ENCODE measurements at places on chromosomes 16 and 17.
A peak's percentile ranks its signal among the peaks of the same experiment; 100 is the strongest.

DNA sequence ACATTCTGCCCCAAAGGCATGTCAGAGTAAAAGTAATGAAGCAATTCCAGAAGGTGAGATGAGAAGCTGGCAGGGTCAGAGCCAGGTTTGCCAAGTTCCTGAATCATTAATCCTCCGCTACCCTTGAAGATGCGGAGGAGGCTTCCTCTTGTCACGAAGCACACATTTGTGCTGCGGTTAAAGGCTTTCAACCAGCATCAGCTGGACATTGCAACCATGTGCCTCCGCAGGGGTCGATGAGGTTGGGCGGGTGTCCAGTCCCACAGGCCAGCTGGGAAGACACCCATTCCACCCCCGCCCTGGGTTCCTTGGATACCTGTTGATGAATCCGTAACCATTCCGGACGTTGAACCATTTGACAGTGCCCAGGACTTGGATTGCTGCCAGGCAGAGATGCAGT, 1.3 kb downstream of the YBX2 start:
- no peak for DNase-seq

DNA sequence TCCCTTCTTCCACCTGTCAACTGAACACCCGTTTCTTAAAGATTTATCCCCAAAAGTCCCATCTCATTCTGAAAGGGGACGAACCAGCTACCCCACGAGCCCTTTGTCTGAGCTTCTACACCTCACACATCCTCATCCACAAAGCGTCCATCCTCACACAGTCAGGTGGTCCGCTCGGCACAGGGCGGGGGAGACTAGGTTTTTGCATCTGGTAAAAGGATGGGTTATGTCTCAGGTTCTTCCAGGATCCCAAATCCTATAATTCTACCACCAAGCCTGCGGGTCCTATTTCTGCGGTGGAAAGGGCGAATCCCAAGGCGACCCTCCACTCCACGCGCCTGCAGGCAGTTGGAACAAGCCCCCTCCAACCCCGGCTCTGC, 458 bp downstream of the GFOD2 start:
- DNase-seq, result no peak

DNA sequence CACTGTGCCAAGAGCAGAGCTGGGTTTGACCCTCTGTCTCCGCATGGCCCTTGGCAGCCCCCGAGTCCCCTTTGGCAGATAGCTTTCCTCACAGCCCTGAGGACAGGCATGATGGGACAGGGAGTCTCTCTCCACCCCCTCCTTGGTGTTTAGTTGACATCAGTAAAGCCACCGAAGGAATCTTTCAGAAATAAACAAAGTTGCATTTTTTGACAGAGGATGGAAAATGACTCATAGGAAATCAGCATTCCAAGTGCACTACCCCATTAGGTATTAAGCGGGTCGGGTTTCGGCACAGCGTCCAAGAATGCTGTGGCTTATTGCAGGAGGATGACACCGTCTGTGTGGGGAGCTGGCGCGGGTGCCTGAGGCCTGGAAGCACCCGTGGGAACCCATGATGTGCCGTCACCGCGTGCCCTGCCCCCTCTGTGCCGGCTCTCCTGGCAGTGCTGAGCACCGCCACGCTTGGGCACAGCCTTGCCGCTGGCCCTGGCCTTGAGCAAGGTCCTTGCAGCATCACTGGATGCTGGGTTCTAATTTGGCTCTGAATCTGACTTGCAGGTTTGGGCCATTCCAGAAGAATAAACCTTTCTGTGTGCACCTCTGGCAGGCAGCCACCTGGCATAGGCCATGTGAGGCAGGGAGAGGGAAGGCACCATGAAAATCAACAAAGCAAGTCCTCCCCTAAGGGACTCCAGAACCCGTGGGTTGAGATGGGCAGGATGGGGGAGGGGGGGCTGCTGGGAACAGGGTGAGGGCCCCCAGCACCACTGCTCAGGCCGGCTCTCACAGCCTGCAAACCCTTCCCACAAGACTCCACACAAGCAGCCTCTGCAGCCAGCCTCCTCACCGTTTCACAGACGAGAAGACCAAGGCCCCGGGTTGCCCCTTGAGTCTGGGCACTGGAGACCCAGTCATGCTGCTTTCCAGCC, 50.5 kb upstream of the ZNF469 start:
- peak; percentile 100 for DNase-seq

- no peak for DNase-seq
Measured at GRCh38 chr17:72604518-72604917, 483.7 kb downstream of the SOX9 start.

- DNase-seq, result no peak
Measured at GRCh38 chr16:50523710-50524109, 24.5 kb upstream of the NKD1 start.

DNA sequence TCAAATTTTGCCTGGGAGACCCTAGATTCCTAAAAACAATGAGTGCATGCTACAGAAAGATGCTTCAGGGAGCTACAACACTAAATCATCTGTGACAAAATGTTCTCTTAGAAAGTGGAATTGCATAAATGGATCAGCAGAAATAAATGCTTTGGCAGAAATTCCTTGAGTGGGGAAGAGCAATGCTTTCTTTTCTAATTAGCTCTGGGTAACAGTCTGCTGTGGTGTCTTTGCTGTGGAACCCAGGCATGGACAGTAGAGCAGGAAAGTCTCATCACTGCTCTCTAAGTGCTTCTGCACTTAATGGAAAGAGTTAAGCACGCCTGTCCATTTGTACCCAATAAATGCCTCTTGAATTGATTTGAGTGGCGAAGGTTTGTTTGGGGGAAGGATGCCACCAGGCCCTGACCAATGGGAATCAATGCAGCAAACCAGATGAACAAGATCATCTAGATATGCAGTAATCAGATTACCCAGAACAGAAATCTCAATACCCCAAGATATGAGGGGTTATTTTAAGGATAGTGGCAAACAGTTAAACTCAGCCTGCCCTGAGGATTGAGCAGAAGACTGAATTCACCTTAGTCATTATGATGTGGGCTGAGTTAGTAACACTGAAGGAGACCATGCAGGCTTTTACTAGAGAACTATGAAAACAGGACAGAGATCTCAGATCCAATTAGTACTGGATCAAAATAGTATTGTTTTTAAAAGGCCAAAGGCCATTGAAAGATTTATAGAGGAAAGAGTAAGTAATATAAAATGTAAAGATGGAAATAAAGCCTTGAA, 13.6 kb downstream of the HLF start:
- DNase-seq, result no peak

DNA sequence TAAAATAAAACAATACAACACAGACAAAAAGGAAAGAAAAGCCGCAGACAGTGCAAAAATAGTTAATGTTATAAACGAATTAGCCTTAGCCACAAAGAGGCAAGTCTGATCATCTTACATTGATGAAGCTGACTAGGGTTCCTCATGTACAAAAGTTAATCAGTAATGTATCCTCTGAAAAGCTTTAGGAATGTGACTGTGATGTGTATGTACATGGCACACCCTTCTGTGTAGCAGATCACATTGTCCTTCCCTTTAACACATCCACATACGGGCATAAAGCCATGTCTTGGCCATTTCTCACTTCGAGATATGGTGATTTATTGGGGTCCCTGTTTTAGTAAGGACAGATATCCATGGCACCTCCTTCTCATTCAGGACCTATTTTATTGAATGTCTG, 1327.5 kb upstream of the CDH8 start:
- no peak for DNase-seq

- peak; percentile 67 for DNase-seq
Measured at GRCh38 chr17:61837175-61838051, 25.9 kb downstream of the BRIP1 start.

GRCh38 chr17:12859520-12859919, 70.2 kb downstream of the ARHGAP44 start:
- DNase-seq, result no peak

GRCh38 chr16:12343913-12344312, 367.4 kb downstream of the SNX29 start:
- no peak for DNase-seq

DNA sequence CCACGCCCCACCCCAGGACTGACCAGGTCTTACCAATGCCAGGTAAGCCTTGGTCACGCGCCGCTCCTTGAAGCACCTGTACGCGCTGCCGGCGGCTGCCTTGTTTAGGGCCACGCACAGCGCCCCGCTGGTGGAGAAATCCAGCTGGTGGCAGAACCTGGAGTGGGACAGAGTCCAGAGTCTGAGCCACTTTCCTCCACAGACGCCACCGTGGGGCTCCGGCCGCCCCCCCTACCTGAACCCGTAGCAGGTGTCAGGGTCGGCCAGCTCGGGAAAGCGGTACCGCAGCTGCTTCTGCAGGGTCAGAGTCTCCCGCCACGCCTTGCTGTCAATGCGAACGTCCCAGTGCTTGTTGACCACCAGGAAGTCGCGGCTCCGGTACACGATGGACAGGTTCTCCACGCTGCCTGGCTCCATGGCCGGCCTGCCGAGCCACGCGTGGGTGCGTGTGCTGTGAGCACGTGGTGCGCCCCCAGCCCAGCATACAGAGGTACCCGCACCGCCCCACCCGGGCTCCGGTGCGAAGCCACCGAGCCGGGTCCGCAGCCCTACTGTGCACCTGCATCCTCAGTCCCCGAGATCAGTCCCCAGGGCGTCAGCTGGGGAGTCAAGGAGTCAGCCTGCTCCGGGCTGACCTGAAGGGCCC, 737 bp downstream of the RPUSD1 start:
- DNase-seq, result no peak

GRCh38 chr16:70656712-70657263, 10.4 kb downstream of the IL34 start:
- no peak for DNase-seq

GRCh38 chr16:24170407-24170806, 85.7 kb upstream of the CACNG3 start:
- no peak for DNase-seq

DNA sequence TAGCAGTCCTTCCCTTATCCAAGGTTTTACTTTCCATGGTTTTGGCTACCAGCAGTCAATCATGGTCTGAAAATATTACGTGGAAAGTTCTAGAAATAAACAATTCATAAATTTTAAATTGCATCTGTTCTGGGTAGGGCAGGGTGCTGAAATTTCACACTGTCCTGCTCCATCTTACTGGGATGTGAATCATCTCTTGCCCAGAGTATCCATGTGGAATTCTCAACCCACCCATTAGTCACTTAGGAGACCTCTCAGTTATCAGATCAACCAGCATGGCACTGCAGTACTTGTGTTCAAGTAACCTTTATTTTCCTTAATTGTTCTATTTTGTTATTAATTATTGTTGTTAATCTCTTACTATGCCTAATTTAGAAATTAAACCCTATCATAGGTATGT, 202.8 kb upstream of the CPHXL start:
- DNase-seq, result peak; percentile 56

DNA sequence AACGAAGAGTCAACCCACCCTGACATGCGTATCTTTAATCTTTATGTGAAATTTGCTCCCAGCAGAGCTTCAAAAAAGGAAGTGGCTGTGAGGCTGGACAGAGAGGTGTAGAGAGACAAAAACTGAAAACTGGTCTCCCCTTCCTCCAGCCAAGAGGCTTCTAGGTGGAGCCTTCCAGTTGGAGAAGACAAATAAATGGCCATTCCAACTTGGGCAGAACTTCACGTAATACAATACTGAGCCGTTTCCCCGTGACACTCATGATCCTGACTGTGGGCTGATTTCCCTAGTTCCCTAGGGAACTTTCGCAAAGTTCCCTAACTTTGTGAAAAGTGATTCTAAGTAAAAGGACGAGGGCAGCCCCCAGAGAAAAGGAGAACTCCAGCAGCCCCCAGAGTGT, 78.8 kb downstream of the ZFHX3 start:
- no peak for DNase-seq

- DNase-seq, result peak; percentile 47
Measured at GRCh38 chr17:82531431-82531881, 11.9 kb downstream of the FOXK2 start.

GRCh38 chr16:1895949-1896675, 22.1 kb downstream of the HS3ST6 start:
- DNase-seq, result no peak

DNA sequence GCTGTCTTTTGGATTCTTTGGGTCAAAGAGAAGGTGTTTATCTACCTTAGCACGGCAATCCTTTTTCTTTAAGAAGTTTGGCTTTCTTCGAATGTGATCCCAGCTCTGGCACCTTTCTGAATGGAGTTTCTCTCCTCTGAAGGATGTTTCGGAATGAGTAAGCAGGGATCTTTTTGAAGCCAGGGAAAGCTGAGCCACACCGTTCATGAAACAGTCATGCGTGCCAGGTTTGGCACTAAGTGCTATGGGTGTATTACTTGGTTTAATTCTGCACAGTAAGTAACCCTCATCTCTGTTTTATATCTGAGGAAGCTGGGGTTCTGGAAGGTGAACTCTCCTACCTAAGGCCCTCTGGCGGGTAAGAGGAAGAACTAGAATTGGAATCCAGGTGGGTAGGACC, 234.5 kb downstream of the NTN1 start:
- no peak for DNase-seq

DNA sequence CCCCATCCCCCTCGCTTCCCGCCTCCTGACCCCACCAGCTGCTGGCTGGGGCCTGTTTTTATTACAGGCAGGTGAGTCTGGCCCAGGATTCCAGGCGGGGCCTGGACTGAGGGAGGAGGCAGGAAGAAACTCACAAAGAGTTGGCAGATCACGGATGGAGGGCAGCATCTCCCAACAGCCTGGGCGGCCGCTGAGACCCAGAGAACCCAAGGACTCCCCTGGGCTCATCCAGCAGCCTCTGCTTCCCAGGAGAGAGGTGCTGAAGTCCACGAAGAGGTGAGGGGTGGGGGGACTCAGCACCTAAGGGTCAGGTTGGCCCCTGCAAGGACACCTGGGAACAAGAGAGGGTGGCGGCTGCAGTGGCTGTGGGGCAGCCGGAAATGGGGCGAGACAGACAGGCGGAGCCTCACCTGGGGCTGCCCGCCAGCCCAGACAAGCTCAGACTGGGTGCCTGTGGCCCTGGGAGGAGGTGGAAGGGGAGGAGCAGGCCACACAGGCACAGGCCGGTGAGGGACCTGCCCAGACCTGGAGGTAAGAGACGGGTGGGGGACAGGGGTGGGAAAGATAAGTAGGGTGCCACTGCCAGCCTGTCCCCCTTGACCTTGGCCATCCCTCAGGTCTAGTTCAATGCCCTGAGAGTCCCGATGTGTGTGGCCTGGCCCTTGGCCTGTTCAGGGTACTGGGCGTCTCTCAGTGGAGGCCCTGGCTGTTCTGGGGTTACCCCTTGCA, 8.7 kb upstream of the ADGRG1 start:
- no peak for DNase-seq

- DNase-seq, result no peak
Measured at GRCh38 chr16:79269211-79269863, 331.2 kb downstream of the MAF start.

Measured in fibroblast of upper back skin (primary cell).